ENCODE measurements at places on chromosomes 12 and 14.

DNA sequence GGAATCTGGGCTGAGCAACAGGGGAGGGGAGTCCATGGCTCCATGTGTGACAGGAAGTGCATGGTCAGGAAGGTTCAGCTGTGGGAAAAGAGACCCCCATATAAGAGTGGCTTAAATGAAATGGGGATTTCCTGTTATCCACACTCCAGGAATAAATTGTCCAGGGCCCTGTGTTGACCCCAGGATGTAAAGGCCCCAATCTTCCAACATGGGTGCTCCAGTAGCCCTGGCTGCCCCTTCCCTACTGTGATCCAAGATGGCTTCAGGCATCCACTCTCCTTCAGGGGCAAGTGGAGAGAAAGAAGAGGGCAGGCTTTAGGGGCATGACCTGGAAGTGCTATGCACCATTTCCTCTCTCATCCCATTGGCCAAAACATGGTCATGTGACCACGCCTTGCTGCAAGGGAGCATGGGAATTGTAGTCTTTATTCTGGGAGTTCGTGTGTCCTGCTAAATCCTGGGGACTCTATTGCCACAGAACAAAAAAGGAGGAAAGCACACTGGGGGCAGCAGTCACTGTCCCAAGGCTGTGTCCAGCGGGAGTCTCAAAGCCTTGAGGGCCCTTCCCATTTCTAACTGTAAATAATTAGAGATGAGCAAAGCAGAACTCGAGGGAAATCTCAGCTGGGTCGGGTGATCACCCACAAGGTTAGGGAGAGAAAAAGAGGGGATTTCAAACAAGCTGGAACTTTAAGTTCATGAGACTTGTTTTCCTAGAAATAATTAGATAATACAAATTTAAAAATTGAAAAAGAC is 289.2 kb downstream of the ADGRD1 start:
- DNase-seq, result no peak

DNA sequence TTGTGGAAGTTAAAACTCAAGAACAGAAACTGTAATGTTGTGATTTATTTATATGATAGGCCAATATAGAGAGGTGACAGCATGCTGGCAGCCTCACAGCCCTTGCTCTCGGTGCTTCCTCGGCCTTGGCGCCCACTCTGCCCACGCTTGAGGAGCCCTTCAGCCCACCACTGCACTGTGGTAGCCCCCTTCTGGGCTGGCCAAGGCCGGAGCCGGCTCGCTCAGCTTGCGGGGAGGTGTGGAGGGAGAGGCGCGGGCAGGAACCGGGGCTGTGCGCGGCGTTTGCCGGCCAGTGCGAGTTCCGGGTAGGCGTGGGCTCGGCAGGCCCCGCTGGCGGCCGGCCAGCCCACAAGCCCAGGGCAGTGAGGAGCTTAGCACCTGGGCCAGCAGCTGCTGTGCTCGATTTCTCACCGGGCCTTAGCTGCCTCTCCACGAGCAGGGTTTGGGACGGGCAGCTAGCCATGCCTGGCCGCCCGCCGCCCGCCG is 65.8 kb upstream of the SLC8A3 start:
- peak; percentile 45 for DNase-seq

DNA sequence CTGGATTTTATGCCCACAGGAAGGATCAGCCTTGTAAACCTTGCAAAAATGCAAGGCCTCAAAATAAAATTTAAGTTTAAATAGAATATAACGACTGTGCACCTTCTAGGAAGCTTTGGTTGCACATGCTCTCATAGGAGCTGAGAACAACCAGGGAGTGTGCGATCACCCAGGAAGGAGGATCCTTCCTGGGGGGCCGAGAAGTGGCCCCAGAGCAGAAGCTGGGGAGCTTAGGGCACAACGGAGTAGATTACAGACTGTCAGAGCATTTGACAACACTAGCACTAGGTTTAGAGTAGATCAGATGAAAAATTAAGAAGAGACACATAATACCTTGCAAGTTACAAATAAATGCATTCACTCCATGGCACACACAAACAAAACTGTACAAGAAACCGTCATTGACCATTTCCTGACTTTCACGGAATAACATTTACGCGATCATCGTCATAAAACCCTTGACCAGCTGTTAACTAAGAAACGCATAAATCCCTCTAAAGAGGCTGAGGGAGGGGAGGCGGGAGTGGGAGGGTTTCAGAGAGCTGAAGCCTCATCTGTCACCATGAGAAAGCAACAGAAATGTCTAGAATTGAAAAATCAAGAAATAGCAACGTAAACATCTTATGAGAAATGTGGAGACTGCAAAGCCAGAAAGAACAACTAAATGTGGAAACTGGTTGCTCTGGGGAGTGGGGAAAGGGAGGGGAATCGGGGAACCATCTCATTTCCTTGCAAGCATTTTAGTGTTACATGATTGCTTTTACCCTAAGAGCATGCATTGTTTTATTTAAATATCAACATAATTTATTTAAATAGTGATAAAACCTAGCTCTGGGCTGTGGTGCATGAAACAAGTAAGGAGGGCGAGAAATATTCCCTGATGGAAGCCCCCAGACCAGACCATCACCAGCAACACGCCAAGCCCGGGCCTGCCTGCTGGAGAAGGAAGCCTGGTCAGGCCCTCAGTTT is 13.1 kb upstream of the CCDC85C start:
- DNase-seq, result no peak

DNA sequence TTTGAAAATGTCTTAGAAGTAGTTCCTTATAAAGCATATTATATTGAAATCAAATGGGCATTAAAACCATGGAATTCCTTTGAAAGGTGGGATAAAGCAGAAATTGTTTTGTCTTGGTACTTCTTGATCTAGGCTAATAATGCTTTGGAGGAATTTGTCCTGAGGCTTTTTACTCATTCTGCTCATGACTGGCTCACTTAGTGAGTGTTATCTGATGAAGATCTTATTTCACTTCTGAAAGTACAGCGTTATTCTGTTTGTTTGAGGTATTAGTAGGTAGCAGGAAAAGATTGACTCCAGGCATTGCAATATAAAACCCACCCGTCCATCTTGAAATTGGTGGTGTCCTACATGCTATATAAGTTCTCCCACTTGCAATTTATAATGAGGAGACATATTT is 5.5 kb downstream of the C12orf71 start:
- DNase-seq, result peak; percentile 37

- DNase-seq, result no peak
Observed at GRCh38 chr12:19852100-19852855, 413.0 kb downstream of the AEBP2 start.
